ENCODE measurements at places on chromosomes 4 and X. TPM values are rescaled to one million over a fixed set of nuclear protein-coding genes. Genes with fewer than 3 reads are reported as not detected.

PAGE5 gene
- not detected for total RNA-seq

ETDB gene
- not detected for total RNA-seq

TDO2 gene
- total RNA-seq = not detected

DNA sequence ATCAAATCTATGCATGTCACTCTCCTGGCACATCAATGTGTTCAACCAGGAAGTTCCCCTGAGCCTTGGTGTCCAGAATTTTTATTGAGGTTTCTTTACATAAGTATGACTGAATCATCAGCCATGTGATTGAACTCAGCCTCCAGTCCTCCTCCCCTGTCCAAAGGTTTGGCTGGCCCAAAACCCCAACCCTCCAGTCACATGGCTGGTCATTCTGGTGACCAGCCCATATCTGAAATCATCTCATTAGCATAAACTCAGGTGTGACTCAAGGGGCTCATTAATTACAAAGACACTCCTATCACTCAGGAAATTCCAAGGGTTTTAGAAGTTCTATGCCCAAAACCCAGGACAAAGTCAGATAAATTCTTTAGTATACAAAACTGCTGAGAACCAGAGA is 20.6 kb upstream of the SUPT20HL2 start:
- no peak for DNase-seq

- no peak for DNase-seq
Observed at GRCh38 chr4:159328766-159329165, 225.9 kb downstream of the RAPGEF2 start.

DNA sequence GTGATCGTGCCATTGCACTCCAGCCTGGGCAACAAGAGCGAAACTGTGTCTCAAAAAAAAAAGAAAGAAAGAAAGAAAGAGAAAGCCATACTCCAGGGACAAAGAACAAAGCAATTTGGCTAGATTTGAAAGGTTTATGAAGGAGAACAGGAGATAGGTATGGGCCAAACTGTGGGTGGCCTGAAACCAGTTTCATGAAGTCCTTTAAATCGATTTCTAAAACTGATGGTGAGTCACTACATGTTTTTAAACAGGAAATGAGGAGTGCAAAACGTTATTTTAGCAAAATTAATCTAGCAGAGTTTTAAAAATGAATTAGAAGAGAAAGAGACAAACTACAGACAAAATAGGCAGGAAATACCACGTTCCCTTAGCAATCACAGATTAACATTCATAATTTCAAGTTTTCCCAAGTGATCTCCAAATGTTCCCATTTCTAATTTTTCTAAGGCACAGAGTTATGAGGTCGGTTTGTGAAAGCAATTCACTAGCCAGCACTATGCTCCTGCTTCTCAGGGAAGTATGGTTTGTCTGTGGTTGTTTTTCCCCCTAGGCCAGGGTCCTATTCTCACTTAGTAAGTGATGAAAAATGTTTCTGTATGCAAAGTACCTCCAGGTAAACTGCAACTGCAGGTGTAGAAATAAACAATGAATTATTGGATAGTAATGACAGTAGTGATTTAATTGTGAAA is 190.6 kb downstream of the PPP3CA start:
- no peak for DNase-seq

DNA sequence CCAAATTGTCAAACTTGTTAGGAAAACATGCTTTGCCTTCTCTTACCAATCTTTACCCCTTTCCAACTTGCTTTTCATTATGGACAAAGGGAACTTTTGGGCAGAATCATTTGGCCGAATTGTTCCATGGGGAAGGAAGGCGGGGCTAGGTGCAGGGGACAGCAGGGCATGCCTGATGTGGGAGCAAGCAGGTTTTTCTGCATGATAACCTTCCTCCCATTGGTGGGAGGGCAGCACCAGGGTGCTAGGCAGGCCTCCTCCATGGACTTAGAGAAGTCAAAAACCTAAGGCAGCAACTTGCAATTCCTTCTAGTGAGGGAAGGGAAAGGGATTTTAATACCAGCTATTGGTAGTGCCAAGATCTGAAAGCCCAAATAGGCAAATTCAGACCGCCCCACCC is 260.5 kb downstream of the MAPK10 start:
- no peak for DNase-seq

DNA sequence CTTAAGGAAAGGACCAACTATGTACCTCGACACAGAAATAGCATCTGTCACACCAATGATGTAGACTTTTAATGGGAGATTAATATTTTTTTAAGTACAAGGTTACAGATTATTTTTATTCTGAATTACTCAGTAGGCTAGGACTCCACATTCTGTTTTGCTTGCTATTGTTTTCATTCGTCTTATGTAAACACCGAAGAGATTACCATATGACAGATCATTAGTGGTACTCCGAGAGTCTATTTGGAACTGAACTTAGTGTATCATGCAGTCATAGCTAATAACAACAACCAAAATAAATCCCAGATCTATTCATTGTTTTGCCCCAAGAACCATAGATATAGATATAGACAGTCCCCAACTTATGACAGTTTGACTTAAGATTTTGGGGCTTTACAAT is 139.7 kb upstream of the SPRY1 start:
- DNase-seq = no peak

GRCh38 chrX:68443155-68443868 is 10.0 kb upstream of the OPHN1 start:
- DNase-seq = peak; percentile 68

GRCh38 chr4:163107754-163108153 is 58.9 kb downstream of the NAF1 start:
- no peak for DNase-seq

DNA sequence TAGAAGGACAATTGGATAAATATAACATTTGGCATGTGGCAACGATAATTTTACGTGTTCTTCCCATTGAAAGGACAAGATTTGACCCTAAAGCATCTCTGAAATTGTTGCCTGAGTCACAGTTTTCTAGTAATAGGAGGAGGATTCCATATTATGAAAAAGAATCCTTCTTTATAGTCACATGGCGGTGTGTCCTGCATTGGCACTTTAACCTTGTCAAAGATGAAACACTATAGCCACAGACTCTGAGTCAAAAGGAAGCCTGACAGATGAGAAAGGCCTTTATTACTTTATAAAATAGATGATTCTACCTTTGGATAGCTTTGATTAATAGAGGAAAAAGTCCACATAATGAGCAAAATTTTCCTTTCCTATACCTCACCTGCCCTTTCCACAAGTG is 11.5 kb downstream of the LNX1 start:
- DNase-seq = no peak

- no peak for DNase-seq
Observed at GRCh38 chr4:34432706-34433105, 1811.6 kb downstream of the ARAP2 start.

- DNase-seq = peak; percentile 58
Observed at GRCh38 chr4:3040452-3041191, 33.7 kb downstream of the HTT-AS start.

Measured in natural killer cell treated with Interleukin-12 subunit alpha and Interleukin-12 subunit beta and Interleukin-15 and Interleukin-18, amount 100 ng/mL, for 72 hours (primary cell).